ENCODE measurements at places on chromosomes 11 and 22.

GRCh38 chr22:37309211-37310074 lies 27.1 kb downstream of the CYTH4 start:
- peak; percentile 82 for DNase-seq

GRCh38 chr11:45204761-45205160 lies 58.3 kb downstream of the PRDM11 start:
- no peak for DNase-seq

DNA sequence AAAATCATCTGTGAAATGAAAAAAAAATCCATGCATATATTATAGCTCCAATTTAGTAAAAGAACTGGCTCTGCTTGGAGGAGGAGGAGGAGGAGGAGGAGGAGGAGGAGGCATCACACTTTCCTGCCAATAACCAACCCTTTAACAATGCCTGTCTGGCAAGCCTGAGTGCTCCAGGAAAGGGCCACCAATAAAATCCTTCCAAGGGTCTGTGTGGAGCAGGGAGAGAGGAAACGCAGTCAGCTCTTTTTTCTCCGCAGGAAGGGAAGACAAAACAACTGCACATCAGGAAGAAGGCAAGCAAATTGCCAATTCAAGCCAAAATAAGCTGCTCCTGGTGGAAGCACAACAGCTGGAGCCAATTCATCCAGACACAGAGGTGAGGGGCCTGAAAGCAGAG lies 139.0 kb downstream of the KCNC1 start:
- no peak for DNase-seq

GRCh38 chr11:56624661-56625110 lies 10.0 kb upstream of the OR5M1 start:
- DNase-seq, result no peak

DNA sequence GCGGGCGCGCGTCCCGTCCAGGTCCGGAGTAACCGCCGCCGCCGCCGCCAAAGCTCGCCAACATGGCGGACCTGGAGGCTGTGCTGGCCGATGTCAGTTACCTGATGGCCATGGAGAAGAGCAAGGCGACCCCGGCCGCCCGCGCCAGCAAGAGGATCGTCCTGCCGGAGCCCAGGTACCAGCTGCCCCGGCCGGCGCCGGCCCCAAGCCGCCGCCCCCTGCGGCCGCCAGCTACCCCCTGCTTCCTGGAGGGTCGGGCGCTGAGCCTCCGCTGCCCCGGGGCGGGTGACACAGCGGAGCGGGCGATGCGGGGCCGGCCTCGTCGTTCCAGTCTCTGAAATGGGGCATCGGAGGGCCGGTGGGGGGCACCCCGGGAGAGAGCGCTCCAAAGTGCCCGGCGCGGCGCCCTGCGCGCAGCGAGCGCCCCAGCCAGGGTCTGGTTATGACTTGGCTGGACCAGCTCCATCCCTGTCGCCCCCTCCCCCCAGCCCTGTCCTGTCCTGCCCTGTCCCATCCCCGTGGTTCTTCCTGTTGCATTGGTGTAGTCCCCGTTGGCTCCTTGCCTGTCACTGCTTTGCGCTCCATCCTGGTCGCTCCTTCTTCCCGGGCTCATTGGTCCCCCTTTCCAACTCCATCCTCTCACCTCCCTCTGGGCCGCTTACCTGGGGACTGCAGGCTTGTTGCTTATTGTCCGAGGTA lies 653 bp downstream of the GRK3 start:
- DNase-seq, result no peak

DNA sequence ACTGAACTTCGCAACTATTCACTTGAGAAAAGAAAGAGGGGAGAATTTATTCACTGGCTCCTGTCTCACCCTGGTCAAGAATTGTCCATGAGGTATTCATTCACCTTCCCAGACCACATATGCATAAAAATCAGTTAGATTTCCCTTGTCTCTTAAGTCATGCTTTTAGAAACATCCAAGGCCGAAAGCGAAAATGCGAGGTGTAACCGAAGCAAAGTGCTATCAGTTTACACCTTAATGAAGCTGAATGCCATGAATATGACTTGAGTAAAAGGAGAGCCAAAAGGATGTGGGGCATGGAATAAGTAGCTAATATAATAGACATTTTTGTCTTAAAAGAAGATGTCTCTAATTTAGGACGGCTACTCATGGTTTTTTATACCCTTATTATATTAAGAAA lies 965.6 kb upstream of the CHORDC1 start:
- no peak for DNase-seq

- no peak for DNase-seq
Observed at GRCh38 chr11:120137187-120137610, 714 bp downstream of the TRIM29 start.
